IPS-NIHi11 (cell line): ENCODE measurements at places on chromosomes 2 and 18.

- DNase-seq, result no peak
Observed at GRCh38 chr2:202050652-202051051, 17.0 kb downstream of the FZD7 start.

GRCh38 chr2:135798762-135799161 lies 38.2 kb downstream of the LCT start:
- DNase-seq, result no peak

- no peak for DNase-seq
Observed at GRCh38 chr18:9577361-9577760, 37.0 kb downstream of the PPP4R1 start.

- no peak for DNase-seq
Observed at GRCh38 chr2:187569042-187569441, 14.8 kb upstream of the TFPI start.

- no peak for DNase-seq
Observed at GRCh38 chr2:213098612-213099011, 52.8 kb downstream of the IKZF2 start.
